ENCODE measurements at places on chromosomes 16 and 17. TPM values are rescaled to one million over a fixed set of nuclear protein-coding genes. Genes with fewer than 3 reads are reported as not detected.

Gene CYB5B
- total RNA-seq, result 165 TPM

Gene ITGAE
- 10.5 TPM for total RNA-seq

Gene MILR1
- 6.0 TPM for total RNA-seq

Gene KIF19
- total RNA-seq, result 21.4 TPM

Gene CACNG1
- not detected for total RNA-seq

Gene TPPP3
- total RNA-seq, result 3.2 TPM

Gene CARD14
- not detected for total RNA-seq

Gene VAT1L
- 6.4 TPM for total RNA-seq

Gene DRG2
- 50.1 TPM for total RNA-seq

Gene OSBPL7
- total RNA-seq, result 14.4 TPM

Gene PFAS
- 34.3 TPM for total RNA-seq

Gene UTS2R
- total RNA-seq, result not detected

Gene SLC38A8
- not detected for total RNA-seq

Gene ATP6V0D1
- total RNA-seq, result 158 TPM

Gene SP6
- total RNA-seq, result 0.48 TPM

Gene PGP
- total RNA-seq, result 21.0 TPM

Gene KRTAP4-12
- not detected for total RNA-seq

Gene TMEM219
- total RNA-seq, result 151 TPM

Gene CDC42EP4
- 25.0 TPM for total RNA-seq

Gene PRKCB
- not detected for total RNA-seq

Gene TMEM220
- total RNA-seq, result 9.4 TPM

Gene PPM1D
- total RNA-seq, result 27.6 TPM

Gene SETD1A
- 24.6 TPM for total RNA-seq

Gene COQ9
- 27.8 TPM for total RNA-seq

Gene FADS6
- not detected for total RNA-seq

Gene KRT24
- not detected for total RNA-seq

Gene IL17C
- not detected for total RNA-seq

Gene HOXB7
- total RNA-seq, result 39.4 TPM

Gene POLR3K
- 4.8 TPM for total RNA-seq

Gene ZACN
- total RNA-seq, result not detected

Gene ZPBP2
- not detected for total RNA-seq

Gene DUSP3
- total RNA-seq, result 77.5 TPM

Gene DNAAF1
- not detected for total RNA-seq

Gene HOXB5
- total RNA-seq, result 7.4 TPM

Gene RTN4RL1
- not detected for total RNA-seq

Gene RCVRN
- not detected for total RNA-seq

Gene CLEC18B
- total RNA-seq, result not detected

Gene ITGAX
- 0.23 TPM for total RNA-seq

Gene LDHD
- total RNA-seq, result 0.12 TPM

Gene CSNK2A2
- total RNA-seq, result 68.8 TPM

Gene SERPINF2
- total RNA-seq, result 1.6 TPM
